NCI-H1092 (cell line): ENCODE measurements at places on chromosomes 3 and 15.
A peak's percentile ranks its signal among the peaks of the same experiment; 100 is the strongest.

DNA sequence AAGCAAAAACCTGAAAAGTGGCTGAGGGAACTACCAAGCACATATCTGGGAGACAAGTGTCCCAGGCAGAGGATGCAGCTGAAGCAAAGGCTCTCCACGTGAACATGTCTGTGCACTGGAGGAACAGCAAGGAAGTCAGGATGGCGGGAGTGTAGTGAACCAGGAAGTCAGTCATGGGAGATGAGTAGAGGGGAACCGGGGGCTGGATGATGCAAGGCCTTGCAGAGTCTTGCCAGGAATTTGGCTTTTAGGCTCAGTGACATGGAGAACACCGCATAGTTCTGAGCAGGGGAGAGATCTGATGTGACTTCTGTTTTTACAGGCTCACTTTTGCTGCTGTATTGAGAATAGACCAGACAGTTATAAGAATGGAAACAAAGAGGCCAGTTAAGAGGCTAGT lies 19.0 kb downstream of the C2CD4A start:
- DNase-seq = no peak

GRCh38 chr3:72100601-72101187 lies 315.7 kb upstream of the PROK2 start:
- peak; percentile 43 for DNase-seq

GRCh38 chr3:42497009-42497731 lies 5.3 kb upstream of the VIPR1 start:
- DNase-seq = no peak

DNA sequence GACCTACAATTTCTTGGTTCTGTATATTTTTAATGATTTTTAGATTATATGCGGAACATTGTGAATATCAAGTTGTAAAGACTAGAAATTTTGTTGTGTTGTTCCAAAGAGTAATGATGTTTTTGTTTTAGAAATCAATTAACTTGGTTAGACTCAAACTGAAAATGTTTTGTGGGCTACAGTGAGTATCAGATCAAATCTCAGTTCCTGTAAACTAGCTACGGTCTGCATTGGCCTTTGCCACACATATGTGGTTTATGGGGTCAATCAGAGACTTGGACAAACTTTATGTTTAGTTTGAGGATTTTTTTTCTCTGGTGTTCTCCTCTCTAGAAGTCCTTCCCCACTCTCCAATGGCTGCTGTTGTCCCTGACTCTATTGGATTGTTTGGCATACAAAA lies 308.0 kb upstream of the THRB start:
- no peak for DNase-seq

- no peak for DNase-seq
Observed at GRCh38 chr15:88016406-88016805, 240.1 kb downstream of the NTRK3 start.

DNA sequence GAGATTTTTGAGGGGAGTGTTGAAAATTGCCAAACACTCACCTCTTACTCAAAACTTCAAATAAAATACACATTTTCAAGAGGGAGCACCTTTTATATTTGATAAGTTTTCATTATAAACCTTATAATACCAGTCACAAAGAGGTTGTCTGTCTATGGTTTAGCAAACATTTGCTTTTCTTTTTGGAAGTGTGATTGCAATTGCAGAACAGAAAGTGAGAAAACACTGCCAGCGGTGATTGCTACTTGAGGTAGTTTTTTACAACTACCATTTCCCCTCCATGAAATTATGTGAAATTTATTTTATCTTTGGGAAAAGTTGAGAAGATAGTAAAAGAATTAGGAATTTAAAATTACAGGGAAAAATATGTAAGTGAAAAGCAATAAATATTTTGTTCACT lies 20.1 kb downstream of the DIPK2A start:
- DNase-seq = no peak

DNA sequence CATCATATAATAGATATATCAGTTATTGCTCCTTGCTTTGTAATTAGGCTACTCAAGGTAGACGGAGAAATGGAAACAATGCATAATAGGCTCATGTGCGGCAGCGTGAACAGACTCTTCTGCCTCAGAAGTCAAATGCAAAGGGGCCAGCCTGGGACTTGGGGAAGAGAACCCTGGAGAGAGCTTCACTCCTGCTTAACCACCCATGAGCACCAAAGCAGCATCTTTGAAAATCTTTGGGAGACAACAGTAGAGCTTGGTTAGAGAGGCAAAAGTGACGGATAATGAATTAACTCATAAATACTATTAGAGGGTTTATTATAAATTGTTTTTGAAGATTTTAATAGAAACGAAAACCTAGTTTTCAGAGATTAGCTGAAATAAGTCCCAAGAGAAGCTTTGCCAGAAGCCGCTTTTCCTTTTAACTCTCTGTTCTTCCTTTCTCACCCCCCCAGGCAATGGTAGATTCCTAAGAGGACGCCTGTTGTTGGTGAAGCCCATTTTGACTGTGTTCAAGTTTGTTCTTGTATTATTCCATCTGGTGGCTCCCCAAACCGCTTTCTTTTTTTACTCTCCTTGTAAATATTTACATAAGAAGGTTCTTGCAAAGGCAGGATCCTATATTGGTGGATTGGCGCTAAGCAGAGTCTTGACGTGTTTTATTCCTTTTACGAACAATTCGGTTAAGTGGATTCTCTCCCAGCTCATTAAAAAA lies 196.0 kb upstream of the TPRG1 start:
- DNase-seq = no peak

- DNase-seq = no peak
Observed at GRCh38 chr3:190825386-190826016, 37.0 kb downstream of the GMNC start.

DNA sequence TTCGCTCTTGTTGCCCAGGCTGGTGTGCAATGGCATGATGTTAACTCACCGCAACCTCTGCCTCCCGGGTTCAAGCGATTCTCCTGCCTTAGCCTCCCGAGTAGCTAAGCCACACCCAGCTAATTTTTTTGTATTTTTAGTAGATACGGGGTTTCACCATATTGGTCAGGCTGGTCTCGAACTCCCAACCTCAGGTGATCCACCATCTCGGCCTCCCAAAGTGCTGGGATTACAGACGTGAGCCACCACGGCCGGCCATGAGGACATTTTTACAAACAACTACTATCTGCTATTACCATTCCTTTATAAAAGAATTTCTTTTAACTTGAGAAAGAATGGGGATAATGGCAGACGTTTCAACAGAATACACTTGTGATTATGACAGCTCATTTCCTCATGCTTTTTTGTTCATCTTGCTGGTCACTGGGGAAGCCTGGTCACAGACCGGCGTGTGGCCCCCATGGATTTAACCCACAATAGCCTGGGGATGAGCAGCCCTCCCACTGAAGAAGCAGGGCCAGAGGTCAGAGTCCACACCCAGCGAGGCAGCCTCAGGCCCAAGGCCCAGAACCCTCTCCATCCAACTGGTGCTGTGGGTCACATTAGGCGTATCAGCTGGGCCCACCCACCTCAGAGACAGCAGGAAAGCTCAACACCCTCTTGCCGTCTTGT lies 112.0 kb downstream of the LIPC start:
- no peak for DNase-seq

GRCh38 chr3:33037471-33037870 lies 59.5 kb downstream of the GLB1 start:
- no peak for DNase-seq

DNA sequence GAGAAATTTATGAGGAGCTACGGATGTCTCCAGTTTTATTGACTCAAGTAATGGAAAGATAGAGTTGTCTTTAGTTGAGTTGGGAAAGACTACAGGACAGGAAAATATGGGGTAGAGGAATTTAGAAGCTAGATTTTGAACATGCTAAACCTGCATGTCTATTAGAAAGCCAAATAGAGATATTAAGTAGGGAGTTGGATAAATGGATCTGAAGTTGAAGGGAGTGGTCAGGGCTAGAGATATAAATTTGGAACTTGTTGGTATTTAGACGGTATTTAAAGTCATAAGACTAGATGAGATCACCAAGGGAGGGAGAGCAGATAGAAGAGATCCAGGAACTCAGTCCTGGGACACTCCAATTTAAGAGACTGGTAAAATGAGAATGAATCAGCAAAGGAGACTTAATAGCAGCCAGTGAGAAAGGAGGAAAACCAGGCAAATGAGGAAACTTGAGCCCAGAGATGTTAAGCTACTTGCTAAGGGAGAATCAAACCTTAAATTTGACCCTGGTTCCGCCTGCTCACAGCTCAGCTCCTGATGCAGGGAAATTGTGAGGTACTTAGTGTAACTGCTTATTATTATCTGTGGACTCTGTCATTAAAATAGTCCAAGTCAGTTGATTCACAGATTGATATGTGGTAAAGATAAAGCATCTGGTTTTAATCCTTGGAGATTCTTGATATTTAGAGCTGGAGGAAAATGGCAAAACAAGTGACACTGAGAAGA lies 35.8 kb downstream of the ABI3BP start:
- no peak for DNase-seq

DNA sequence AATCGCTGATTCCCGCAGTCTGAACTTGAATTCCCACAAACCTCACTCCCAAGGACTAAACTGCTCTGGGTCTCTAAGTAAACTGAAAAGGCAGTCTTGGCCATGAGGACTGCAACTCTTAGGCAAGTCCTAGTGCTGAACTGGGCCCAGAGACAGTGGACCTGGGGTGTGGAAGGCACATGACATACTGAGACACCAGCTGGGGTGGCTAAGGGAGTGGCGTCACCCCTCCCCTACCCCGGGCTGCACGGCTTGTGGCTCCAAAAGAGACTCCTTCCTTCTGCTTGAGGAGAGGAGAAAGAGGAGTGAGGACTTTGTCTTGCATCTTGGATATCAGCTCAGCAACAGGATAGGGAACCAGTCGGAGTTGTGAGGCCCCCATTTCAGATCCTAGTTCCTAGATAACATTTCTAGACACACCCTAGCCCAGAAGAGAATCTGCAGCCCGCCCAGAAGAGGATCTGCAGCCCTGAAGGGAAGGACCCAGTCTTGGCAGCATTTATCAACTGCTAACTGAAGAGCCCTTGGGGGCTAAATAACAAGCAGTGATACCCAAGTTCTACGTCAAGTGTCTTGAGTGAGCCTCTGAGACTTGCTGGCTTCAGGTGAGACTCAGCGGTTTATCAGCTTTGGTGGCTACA lies 110.7 kb upstream of the C3orf80 start:
- DNase-seq = no peak

DNA sequence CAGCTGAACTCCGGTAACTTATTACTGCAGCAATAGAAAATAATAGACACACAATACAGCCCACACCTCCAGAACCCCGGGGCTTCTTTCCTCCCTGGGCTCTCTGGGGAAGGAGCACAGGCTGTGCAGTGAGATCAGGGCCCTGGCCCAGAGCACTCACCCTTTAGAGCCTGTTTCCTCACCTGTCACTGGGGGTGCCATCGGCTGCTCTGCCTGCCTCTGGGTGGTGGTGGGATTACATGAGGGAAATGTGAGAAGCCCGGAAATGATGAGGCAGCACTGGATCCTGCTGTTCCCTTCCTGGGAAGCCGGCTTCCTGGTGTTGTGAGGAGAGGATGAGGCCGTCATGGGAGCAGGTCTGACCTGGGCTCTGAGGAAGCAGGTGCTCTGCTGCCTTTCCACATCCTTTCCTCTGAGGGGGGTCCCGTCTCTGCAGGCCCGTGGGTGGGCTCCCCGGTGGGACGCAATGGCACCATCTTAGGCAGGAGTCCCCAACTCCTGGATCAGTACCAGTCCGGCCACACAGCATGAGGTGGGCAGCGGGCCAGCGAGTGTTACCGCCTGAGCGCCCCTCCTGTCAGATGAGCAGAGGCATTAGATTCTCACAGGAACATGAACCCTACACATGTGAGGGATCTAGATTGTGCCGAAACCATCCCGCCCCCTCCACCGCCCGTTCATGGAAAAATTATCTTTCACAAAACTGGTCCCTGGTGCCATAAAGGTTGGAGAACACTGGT lies 220.9 kb upstream of the CTDSPL start:
- DNase-seq = no peak

GRCh38 chr3:43769885-43770425 lies 79.2 kb downstream of the ABHD5 start:
- no peak for DNase-seq

DNA sequence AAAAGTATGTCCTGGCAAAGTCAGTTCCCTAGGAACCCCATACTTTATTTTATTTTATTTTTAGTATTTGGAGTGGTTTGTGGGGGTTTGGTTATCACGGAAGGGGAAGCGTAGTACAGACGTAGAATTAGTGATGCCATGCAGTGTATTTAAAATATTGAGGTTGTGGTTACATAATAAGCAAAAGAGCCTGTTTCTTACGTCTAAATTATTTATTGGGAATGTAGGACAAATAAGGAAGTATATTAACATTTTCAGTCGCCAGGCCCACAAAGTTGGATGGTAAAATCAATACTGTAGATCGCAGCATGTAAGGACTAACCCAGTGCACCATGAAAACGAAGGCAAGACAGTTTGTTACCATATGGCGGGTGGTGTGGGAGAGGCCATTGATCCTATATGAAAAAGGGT lies 558 bp downstream of the DTWD1 start:
- DNase-seq = no peak

DNA sequence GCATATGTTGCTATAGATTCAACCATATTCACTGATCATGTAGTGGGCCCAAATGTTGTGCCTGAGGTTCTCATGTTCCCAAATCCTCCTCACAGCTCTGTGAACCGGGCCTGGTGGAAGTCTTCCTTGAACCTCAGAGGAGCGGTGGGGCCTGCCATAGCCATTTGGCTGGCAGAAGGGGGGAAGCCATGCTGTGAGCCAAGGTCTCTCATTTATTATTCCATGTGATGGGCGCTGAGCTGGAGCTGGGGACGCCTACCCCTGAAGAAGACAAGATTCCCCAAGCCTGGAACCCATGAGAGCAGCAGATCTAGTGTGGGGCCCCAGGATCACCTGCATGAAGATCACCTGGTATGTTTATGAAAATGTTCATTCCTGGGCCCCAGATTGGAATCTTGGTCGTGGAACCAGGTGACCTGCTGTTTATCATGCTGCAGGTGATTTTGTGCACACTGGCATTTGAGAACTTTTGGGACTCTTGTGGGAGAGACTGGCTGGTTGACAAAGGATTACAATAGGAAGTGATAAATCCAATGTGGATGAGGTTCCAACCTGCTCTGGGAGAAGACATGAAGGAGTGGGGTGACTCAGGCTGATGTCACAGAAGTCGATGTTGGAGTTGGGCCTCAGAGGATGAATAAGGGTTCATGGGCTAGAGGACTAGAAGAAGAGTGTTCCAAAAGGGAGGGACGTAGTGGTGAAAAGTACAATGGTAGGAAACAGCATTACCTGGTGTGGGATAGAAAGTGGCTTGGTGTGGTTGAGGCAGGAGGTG lies 102.1 kb downstream of the ASB7 start:
- no peak for DNase-seq

DNA sequence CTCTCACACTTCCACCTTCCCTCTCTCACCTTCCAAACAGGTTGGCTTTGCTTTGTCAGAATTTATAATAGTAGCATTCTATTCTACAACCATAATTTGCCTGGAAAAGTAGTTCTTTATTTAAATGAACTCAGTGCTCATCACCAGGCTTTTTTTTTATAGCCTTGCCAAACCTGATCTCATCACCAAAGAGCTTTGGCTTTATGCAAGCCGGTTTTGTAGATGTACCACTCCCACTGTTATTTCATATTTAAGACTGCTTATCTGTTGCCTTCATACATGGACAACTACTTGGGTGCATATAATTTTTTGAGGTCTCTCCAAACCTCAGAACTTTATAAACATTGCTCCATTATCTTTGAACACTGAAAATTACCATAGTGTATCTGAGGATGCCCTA lies 246.1 kb upstream of the PPP2R3A start:
- DNase-seq = no peak
